Caudate nucleus (tissue), 63 donors: ENCODE measurements at places on chromosomes 16 and 17.
A peak's percentile ranks its signal among the peaks of the same experiment; 100 is the strongest.

- no peak for DNase-seq
Observed at GRCh38 chr16:72736074-72736473, 311.9 kb downstream of the ZFHX3 start.

GRCh38 chr16:52786091-52786490 lies 239.1 kb upstream of the TOX3 start:
- no peak for DNase-seq

DNA sequence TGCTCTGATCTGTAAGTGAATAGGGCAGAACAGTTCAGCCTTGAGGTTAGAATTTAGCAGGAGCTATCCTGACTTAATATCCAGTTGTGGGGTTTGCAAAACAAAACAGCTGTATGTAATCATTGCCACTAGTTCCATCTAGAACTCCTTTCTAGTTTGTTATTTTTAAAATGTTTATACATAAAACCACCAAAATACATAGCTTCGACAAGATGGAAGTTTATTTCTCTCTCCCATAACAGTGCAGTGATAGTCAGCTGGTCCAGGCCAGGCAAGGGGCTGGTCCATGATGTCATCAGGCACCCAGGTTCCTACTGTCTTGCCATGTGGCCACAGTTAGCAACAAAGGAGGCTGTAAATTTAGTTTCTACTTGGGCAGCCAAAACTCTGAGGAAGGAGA lies 10.5 kb upstream of the PLK1 start:
- DNase-seq: no peak

- DNase-seq: no peak
Observed at GRCh38 chr16:66289051-66289680, 77.3 kb upstream of the CDH5 start.

- DNase-seq: no peak
Observed at GRCh38 chr16:28820016-28820415, 2.8 kb upstream of the ATXN2L start.

DNA sequence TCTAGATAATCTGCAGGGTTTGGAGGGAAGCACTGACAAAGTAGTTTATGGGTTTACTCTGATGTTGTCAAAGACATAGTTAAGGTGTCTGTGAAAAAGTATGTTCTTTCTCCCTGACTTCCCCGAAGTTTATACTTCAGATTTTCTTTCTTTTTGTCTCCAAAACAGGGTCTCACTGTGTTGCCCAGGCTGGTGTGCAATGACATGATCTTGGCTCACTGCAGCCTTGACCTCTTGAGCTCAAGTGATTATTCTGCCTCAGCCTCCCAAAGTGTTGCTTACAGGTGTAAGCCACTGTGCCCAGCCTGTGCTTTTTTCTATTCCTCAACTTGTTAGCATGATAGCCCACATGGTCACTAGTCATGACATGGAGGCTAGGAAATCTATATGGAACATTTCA lies 20.9 kb downstream of the SF3B3 start:
- no peak for DNase-seq

DNA sequence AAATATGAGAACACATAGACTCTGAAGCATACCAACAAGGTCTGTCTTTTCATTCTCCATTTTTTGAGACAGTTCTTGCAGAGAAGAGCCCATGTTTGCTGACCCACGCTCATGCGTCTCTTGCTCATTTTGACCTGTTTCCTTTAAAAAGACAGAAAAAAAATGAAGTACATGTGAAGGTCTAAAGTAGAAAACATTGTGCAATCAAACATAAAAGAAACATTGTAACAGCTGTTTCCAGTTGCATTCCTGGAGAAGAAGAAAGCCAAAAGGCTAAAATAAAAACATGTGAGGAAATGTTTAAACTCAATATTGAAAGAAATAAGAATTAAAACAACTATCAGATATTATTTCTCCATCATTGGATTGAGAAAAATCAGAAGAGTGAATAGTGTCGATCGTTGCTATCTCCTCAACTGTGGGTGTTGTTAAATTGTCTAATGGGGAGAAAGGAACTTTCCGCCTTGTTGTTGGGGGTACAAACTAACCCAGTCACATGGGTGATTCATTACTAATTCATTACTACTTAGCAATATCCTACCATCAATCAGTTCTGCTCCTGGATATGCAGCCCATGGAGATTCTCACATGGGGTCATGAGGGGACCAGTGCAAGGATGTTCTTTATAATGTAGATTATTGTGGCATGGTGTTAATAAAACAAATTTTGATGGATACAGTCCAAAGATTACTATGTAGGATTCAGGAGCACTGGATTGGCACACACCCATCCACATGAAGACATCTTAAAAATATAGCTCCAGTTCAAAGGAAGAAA lies 9.5 kb downstream of the ABCA9 start:
- DNase-seq: no peak

GRCh38 chr16:54510685-54511221 lies 224.2 kb upstream of the IRX3 start:
- no peak for DNase-seq

- DNase-seq: no peak
Observed at GRCh38 chr17:41369713-41370112, at the start of gene KRT33B. TSS of gene KRT33B (minus strand) at chr17:41369813. CDS start at chr17:41369750, 63 bp downstream.

DNA sequence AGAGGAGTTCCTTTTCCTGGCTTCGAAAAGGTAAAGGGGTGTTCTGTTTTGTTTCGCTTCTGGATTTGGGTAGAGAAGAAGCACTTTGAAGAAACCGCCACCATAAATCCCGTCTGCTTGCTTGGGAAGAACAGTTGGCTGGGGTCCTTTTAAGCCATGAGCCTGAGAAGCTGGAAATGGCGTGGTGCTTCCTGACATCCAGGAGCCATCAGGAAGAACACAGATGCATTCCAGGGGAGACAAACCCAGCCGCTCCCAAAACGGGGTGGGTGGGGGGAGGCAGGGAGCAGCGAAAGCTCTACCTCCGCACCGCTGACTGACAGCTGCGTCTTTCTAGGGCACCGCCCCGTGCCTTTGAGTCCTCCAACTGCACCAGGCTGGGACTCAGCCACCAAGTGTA lies 91.6 kb downstream of the ZDHHC7 start:
- no peak for DNase-seq

DNA sequence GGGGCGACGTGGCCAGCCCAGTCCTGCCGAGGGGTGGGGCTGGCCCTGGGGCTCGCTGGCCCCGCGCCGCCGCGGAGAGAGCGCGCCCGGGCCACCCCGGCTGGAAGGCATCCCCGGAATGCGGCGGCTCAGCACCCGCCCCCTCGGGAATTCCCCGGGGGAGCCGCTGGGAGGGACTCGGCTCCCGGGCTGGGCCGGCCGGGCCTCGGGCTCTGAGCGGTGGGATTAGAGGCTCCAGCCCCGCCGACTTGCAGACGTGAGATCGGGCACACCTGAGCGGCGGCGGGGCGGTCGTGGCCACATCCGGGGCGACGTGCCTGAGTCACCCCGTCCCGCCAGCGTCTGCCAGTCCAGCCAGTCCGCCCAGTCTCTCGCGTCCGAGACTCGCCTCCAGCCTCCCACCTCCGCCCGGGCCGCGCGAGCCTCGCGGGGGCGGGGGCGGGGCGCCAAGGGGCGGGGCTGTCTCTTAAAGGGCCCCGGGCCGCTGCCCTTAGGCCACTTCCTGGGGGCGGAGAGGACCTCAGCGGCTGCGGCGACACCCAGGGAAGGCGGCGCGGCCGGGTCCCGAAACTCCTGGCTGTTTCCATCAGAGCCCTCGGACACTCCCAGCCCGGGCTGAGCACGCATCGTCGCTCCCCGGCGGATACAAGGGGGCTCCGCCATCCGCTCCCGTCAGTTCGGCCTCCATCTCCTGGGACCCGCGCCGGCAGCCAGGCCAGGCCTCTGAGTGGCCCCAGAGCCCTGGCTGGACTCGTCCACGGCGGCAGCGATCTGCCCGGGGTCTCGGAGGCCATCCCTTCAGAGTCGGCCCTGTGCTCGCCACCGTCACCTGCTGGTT lies at the start of gene KCTD11:
Gene KCTD11 (plus strand): TSS at position 498 of the 838 bp plus-strand sequence.
- peak; percentile 83 for DNase-seq

GRCh38 chr17:32298721-32299579 lies 33.3 kb downstream of the RHBDL3 start:
- no peak for DNase-seq

DNA sequence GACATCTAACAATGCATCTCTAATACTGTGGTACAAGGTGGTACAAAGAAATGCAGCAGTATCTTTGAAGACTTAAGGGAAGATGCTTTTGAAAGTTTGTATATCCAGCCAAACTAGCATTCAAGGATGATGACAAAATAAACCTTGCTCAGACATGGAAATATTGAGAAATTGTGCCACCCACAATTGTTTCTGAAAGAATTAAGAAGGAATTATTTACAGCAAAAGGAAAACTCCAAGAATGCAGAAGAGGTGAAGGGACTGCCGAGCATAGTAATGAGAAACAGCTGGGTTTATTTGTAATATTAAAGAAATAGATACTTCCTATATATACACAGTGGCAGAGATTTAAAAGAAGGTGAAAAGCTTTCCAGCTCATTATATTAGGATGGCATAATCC lies 29.5 kb downstream of the PMFBP1 start:
- no peak for DNase-seq

- DNase-seq: no peak
Observed at GRCh38 chr17:82055023-82055964, 3.6 kb downstream of the GPS1 start.

DNA sequence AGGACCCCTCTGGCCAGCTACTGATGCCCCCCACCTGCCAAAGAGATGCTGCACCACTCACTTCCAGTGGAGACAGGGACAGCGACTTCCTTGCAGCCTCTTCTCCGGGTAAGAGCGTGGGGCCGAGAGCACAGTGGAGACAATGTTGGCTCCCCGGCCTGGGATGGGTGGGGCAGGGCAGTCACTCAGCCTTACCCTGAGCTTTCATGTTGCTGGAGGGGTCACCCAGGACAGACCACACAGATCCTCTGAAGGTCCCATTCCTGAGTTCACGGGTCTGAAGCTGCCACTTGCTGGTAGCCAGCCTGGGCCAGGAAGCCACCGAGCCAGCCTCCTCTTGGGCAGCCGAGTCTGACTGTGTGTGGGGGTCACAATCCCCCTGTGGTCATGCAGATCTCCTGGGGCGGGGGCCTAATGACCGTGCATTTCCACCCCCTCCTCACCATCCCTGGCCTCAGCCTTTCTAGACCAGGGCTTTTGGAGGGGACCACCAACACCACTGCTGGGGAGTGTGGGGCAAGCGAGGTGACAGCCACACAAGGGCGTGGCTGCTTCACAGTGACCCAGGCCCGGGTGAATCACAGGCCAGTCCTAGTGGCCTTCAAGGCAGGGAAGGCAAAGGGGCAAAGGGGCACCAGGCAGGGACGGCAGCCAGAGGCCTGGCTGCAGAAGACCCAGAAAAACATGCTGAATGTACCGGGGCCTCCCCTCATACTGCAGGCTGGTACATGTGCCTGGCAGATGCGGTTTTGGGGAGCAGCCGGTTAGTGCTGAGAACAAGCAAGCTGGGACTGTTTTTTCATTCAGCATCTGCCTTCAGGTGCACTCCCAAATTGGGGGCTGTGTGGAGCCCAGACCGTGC lies 10.4 kb downstream of the TAF1C start:
- DNase-seq: no peak

DNA sequence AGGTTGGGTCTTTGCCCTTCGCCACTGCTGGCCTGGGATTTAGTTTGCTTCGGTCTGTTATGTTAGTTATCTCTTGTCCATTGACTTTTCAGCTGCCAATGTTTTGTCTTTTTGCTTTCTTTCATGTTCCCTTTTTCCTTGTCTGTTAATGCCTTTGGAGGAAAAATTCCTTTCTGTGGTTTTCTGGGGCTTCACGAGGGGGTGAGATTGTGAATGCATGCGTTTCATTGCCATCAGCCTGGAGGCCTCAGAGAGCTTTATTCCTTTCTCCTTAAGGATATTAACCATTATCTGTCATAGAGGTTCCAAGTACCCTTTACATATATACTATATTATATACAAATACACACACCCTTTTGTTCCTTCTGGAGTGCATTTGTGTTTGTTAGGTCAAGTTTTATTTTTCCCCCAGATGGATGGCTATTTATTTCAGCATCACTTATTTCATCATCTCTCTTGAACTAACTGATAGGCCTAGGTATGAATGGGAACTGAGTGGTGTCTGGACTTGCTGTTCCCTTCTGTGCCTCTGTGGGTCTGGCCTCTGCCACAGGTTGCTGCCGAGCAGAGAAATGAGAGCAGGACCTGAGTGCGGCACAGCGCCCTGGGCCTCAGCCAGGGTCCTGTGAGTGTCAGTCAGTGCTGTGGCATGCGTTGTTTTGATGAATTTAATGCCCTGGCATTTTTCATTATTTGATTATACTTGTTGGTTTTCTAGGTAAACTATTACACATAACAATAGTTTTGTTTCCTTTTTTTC lies 193.4 kb downstream of the LGALS9B start:
- DNase-seq: no peak

DNA sequence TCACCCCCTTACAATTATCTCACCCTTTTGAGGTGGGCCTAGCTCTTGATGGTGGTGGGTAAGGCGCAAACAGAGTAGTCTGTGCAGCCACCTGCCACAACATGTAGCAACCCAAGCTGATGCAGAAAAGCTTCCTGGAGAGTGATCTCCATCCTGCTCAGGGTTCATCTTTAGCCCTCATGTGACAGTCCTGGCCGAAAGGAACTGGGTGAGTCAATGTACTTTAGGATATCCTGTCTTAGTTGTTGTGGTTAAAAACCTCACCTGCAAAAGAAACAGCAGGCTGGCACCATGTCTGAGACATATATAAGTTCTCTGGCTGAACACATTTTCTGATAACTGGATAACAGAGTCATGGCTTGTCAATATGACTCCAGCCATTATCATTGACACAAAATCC lies 183.5 kb upstream of the CPHXL start:
- DNase-seq: no peak

DNA sequence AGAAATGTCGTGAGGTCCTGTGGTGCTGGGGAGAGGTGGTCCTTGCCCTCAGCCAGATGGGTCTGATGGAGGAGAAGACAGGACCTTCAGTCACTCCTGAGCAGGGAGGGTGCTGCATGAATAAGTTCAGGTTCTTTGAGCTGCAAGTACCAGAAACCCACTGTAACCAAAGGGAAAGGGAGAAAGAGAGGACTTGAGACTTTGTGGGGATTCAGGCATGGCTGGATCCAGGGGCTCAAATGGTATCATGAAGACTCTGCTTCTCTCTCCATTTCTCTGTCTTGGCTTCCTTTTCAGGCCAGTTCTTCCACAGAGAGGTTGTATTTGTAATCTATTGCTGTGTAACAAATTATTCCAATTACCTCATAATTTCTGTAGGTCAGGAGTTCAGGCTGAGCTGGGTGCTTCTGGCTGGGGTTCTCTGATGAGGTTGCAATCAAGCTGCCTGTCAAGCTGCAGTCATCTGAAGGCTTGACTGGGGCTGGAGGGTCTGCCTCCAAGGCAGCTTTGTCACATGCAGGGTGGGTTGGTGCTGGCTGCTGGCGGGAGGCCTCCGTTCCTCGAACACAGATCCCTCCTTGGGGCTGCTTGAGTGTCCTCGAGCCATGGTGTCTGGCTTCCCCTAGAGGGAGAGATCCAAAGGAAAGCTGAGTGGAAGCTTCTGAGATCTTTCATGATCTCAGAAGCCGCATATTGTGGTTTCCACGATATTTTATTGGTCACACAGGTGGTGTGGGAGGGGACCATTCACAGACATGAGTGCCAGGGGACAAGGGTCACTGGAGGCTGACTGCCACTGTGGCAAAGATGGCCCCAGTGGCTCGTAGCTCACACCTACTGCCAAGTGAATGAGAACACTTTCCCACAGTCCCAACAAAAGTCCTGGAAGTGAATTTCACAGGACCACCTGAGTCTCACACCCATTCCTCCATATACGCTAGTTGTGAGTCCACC lies 5.9 kb upstream of the ADCY7 start:
- no peak for DNase-seq

- DNase-seq: no peak
Observed at GRCh38 chr16:71337631-71338030, 20.9 kb upstream of the CALB2 start.
